ENCODE measurements at places on chromosomes 12 and 14.

GRCh38 chr12:16347391-16348298 is at the start of gene MGST1:
TSS of gene MGST1 (plus strand) at chr12:16347645. CDS start at chr12:16354253, 6,608 bp downstream.
- no peak for DNase-seq

DNA sequence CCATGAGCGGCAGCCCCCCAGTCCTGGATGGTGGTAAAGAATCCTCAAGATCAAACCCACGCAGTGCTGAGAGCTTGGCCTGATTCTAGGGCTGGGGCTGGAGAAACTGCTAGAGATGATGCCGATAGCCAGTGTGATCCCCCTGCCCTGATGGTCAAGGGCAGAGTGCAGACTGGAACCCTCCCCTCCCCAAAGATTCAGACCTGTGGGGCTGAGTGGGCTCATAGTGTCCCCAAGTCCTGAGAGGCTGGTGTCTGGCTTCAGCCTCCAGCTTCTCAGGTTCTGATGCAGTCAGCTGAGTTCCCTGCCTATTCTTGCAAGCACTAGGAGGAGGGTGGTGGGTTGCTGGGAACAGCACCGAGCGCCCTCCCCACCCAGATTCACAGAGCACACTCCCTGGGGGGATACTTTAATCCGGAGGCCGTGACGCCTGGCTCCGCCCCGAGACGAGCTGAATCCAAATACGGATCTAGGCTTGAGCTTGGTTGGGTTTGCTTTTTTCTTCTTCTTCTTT is 11.9 kb downstream of the RHOF start:
- DNase-seq: no peak

DNA sequence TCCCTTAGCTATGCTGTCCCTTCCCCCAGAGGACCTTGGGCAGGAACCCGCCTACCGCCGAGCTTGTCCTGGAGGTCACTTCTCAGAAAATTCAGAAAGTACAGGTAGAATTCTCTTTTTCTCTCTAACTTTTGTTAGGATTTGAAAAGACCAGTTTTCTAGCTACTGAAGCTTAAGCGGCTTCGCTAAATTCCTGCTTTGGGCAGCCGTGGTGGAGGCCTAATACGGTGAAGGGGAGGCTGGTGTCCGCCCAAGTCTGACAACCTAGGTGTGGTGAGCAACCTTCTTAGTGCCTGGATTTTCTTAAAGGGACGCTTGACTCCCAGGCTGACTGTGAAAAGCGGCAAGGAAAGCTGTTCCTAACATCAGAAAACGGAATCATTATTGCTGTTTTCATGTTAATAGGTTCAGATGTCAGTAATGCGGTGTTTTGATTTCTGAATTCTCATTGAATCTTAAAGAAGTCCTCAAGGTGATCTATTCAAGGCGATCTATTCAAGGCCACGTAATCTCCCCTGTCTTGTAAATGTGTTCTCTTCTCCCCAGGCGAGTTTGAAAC is 835 bp downstream of the FGD4 start:
- no peak for DNase-seq

GRCh38 chr12:51689983-51690382 is 99.0 kb downstream of the SCN8A start:
- DNase-seq: no peak

DNA sequence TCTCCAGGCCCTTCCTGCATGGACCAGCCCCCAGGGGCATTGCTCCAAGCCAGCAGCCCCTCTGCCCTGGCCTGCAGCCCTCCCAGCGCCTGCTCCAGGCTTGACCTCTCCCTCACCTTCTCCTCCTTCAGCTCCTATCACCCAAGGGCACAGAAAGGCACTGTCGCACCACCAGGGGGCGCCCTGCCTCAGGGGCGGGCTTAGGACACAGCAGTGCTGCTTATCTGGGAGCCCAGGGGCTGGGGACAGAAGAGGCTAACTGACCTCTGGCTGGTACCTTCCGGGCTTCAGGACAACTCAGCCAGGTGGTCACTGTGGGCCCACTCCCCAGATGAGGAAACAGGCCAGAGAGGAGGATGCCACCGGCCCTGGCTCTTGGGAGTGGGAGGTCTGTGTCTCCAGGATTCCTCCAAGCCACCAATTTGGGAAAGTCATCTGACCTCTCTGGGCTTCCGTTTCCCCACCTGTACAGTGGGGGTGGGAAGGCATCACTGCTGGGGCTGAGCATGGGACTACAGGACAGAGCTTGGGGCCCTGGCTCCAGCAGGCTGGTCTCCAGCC is 25.3 kb upstream of the GPR132 start:
- DNase-seq: peak; percentile 89

GRCh38 chr14:32434180-32434579 is 105.1 kb downstream of the AKAP6 start:
- DNase-seq: no peak

DNA sequence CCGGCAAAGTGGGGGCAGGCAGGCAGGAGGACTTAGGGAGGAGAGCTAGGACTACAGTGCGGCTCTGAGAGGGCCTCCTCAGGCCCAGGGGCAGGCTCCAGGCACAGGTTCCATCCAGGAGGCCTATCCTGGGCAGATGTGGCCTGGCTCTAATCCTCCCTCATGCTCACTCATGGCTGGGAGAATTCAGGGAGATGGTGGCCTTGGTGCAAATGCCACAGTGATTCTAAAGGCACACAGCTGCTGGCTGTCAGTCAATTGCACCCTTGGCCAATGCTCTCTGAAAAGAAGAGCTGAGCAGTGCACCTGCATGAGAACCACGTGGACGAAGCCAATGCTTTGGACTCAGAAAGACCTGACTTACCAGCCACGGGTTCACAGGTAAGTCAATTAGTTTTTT is 89.6 kb downstream of the C12orf75 start:
- DNase-seq: no peak

- DNase-seq: no peak
Observed at GRCh38 chr12:32083489-32083888, 23.2 kb upstream of the BICD1 start.

DNA sequence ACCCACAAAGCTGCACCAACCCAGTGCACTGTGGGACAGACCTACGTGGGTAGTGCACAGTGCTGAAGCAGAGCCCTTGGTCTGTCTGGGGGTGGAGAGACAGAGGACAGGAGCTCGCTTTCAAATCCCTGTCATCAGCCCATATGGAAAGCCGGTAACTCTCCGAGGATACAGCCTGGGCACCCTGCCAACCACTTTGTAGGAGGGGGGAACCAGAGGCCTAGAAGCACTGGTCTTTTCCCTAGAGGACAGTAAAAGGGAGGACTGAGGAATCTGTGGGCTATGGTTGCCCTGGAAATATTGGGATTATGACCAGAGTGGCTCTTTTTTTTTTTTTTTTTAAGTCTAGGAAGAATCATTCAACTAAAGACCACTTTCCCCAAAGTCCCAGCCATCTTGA is 74.3 kb downstream of the MAP3K9 start:
- DNase-seq: no peak

- no peak for DNase-seq
Observed at GRCh38 chr14:30243805-30244204, 315.2 kb upstream of the G2E3 start.

- no peak for DNase-seq
Observed at GRCh38 chr12:87689196-87689595, 340.0 kb downstream of the C12orf50 start.

- no peak for DNase-seq
Observed at GRCh38 chr12:22332202-22332601, 2.3 kb downstream of the ST8SIA1 start.

DNA sequence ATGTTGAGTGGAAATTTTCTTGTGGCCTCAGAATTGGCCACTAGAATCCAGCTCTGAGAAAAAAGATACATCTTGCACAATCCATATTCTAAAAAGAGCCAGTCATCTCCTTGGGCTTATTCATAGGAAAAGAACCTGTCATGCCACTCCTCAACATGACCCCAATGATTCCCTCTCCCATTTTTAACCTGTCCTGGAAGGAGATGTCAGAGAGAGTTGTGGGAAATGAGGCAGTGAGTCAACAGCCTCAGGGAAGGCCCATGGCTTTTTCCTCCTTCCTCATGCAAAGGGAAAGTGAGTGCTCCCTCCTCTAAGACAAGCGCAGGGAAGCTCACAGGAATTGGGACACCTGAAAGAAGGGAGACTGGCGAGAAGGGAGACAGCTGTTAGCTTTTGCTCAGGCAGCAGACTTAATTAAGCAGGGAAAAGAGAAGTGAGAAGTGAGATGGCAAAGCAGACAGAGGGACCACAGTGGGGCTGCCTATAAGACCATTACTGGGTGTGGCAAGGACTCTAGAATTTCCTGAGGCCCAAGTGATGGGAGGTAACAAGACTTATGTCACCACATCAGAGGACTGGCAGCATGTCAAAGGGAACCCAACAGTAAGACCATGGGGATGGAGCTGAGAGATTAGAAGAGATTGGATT is 10.2 kb upstream of the DHRS7 start:
- DNase-seq: no peak
